ENCODE measurements at places on chromosomes 1 and 21.

- no peak for DNase-seq
These were observed 103.2 kb upstream of the RUNX3 start for GRCh38 chr1:25033030-25033827.

- DNase-seq, result no peak
These were observed 20.6 kb downstream of the C1orf141 start for GRCh38 chr1:67114162-67114561.

DNA sequence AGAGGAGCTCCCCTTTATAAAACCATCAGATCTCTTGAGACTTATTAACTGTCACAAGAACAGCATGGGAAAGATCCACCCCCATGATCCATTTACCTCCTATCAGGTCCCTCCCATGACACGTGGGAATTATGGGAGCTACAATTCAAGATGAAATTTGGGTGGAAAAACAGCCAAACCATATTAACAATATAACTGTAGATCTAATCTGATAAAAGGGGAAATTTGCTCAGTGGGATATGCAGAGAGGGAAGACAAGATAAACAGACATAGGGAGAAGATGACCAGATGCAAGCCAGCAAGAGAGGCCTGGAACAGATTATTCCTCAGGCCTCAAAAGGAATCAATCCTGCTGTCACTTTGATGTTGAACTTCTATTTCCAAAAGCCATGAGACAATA lies 841.5 kb downstream of the LRRIQ3 start:
- DNase-seq, result no peak

DNA sequence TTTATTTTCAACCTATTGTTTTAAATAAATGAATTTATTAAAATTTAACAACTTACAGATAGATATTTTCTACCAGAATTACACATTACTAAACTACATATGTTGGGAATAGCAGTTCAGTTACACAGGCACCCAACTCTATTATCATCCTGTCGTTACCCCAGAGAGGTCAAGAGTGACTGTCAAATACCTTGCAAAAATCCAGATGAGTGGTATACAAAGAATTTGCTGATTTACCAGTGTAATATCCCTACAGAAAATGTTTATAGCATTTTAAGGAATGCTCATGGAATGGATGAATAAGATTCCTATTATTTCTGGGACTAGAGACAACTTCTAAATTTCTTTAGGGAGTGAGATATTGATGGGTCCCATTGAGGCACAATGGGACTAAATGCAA lies 300.7 kb upstream of the RGS18 start:
- DNase-seq, result no peak

GRCh38 chr21:35138665-35139381 lies 89.7 kb upstream of the RUNX1 start:
- peak; percentile 89 for DNase-seq

GRCh38 chr1:30688920-30689794 lies 34.2 kb downstream of the MATN1 start:
- no peak for DNase-seq

DNA sequence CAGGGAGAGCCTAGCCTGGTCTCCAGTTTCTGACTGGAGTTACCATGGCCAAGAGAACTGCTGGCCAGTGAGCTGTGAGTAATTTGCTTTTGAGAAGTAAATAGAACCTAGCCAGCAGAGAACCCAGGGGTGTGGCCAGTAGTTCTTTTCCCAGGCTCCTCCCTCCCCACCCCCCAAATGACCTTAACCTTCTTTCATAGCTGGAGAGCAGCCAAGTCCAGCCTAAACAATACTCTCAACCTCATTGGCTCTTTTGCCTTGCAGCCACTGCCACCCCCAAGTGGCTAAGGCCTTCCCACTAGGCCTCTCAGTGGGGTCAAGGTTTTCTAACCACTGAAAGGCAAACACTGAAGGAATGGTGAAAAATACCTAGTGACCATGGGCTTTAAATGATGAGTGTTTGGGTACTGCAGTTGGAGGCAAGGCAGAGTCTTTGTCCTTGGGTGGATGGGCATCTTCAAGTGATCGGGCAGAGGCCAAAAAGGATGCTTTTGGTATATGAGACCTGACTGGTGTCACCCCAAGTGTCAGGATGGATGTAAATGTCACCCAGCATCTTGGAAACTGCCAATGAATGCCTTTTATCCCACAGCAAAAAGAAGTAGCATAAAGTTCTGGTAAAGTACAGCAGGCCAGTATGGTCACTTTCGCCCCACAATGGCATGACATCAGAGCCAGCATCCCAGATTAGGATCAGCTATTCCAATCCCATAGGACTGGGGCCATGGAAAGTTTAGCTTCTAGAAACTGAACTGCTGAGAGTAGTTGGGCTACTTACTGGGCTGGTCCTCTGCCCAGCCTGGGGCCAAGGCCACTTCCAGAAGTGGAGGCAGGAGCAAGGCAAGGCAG lies 3.5 kb upstream of the PIGV start:
- DNase-seq, result no peak

- DNase-seq, result no peak
These were observed 9.9 kb upstream of the RD3 start for GRCh38 chr1:211501711-211502400.

GRCh38 chr21:20004367-20004766 lies 993.8 kb upstream of the NCAM2 start:
- DNase-seq, result no peak

DNA sequence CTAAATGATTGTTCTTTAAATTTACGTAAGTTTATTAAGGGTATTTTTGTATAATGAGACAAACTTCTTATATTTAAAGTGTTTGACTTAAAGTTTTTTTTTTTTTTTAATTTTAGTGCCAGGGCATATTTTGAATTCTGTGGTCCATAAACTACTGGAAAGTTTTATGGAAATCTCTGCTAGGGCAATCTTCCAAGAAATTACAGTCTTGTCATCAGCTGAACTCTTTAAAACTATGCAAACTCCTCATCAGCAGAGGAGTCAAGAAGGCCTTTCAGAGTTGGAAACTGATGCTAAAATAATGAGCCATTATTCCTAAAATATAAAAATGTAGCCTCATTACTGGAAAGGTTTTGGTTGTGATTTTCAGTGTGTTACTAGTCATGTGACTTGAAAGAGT lies 1201.9 kb downstream of the BRINP3 start:
- no peak for DNase-seq

GRCh38 chr1:203170625-203171330 lies 4.8 kb downstream of the MYBPH start:
- DNase-seq, result no peak

GRCh38 chr1:30384286-30385245 lies 338.8 kb downstream of the MATN1 start:
- no peak for DNase-seq

GRCh38 chr21:16569679-16570078 lies 839.9 kb downstream of the USP25 start:
- no peak for DNase-seq

DNA sequence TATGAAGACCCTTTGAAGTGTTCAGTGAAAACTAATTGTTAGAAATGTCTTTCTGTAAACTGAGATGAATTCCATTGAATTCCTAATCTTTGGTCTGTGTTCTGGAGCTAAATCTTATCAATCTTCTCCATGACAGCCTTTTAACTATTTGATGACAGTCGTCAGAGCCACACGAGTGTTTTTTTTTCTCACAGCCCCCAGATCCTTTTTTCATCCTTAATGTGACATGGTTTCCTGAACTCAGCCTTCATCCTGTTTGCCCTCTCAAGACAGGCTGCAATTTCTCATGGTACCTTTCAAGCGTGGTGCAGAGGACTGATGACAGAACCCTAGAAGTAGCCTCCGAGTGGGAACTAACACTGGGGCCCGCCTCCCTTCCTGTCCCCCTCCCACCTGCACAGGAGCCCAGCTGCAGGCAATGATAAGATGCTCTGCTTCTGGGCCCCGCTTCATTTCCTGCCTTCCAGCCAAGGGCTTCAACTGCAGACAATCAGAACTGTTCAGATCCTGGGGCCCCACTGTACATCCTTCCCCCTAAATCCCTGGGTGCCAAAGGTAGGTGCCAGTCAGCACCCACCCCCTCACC lies 114.6 kb upstream of the VAV3 start:
- peak; percentile 96 for DNase-seq

GRCh38 chr1:9691691-9692090 lies 40.2 kb downstream of the PIK3CD start:
- DNase-seq, result no peak

GRCh38 chr1:28370239-28371009 lies 884 bp downstream of the PHACTR4 start:
- no peak for DNase-seq

GRCh38 chr1:213541641-213542040 lies 446.1 kb upstream of the PROX1 start:
- DNase-seq, result no peak

DNA sequence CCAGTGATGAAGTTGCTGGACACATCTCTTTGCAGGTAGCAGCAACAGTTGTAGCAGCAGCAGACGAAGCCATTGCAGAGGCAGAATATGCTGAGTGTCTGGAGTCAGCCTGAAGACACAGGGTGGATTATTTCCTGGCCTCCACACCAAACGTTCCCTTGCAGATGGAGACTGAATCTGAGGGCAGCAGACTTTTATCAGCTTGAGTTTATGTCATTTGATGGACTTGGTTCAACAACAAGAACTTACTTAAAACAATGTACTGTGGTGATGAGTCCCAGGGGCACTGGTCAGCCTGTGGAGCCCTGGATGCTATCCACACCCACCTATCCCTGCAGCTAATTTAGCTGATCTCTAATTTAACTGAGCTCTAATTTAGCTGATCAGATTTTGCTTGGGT lies 17.1 kb upstream of the MPZL1 start:
- no peak for DNase-seq

DNA sequence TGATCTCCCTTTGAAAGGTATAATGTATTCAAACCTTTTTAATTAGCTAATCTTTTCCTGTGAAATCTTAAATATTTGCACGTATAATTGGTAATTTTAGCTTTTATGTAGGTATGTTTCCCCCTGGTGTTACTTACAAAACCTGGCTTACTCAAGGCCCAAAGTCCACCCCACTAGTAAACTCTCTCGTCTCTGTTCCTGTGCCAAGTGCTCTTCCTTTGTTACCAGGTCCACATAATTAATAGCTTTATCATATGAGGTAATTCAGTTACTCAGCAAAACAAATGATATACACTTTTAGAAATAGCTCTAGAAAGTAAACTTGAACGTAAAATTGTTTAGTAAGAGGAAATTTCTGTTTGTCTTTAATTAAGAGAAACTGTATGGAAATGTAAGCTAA lies 36.7 kb downstream of the NFIA start:
- DNase-seq, result no peak

- DNase-seq, result no peak
These were observed 47.0 kb upstream of the WDR26 start for GRCh38 chr1:224481601-224482000.

DNA sequence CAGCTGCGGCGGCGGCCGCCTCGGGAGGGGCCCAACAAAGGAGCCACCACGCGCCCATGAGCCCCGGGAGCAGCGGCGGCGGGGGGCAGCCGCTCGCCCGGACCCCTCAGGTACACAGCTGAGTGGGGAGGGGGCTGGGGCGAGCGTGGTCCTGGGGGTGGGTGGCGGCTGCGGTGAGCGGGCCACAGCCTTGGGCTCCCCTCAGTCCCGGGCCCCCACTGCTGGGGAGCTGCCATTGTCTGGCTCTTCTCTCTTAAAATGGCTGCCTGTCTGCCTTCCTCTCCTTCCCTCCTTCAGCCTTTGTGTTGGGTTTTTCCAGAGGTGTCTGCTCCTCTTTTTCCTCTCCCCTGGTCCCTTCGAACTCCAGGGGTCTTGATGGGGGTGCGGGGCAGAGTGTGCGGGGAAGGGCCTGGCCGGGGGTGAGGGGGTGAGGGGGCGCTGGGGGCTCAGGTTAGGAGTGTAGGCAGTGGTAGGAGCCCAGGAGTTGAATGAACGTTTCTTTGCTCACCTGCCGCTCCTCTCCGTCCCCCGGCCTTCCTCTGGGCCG lies 1.7 kb downstream of the ARID1A start:
- no peak for DNase-seq

DNA sequence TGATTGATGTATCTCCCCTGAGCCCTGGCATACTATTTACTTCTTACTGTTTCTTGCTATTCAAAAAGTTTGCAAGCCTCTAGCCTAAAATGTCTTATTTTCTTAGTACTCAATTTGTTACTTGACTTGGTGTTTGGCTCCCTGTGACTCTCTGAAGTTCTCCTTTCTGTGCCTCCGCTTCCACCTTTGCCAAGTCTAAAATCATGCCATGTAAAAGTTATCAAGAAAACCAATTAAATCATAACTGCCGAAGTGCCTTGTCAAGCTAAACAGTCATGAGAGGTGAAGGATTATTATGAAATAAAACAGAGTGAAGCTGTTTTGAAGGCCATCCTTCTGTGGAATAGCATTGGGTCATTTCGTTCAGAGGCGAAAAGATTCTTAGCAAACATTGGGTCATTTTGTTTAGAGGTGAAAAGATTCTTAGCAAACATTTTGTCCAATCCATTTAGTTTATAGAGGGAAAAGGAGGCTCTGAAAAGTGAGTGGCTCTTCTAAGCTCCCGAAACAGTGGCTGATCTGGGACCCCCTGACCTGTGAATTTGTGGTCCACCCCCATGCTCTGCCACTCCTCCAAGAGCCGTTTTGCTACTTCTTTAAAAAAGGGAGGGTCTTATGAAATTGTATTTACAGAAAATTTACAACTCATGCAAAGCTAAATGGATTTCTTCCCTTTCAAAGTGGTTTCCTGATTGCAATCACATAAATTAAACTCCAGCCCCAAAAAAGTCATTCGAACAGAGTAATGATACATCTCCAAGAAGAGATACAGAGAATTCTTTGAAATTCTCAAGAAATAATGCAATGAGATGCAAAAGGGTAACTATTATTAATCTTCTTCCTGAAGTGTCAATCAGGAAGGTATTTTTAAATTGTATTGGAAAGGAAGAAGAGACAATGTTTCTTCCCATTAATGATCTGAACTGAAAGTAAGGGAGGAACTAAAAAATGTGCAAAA lies 141.4 kb downstream of the RUNX1 start:
- no peak for DNase-seq

- DNase-seq, result no peak
These were observed 3.3 kb downstream of the AHDC1 start for GRCh38 chr1:27600498-27601175.

DNA sequence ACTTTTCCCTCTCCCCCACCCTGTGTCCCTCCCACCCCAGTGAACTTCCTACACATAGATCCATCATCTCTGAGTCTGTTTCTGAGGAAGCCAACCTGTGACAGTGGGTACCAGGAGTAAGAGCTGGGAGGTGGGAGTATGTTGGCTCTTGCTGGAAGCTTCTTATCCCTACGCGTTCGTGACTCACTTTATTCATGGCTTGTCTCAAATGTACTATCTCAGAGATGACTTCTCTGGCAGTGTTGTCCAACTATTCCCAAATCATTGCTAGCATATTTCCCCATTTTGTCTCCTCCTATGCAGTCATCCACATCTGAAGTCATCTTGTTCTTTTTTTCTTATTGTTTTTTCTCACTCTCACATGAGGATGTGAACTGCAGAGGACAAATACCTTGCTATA lies 88.0 kb downstream of the HIVEP3 start:
- DNase-seq, result no peak

DNA sequence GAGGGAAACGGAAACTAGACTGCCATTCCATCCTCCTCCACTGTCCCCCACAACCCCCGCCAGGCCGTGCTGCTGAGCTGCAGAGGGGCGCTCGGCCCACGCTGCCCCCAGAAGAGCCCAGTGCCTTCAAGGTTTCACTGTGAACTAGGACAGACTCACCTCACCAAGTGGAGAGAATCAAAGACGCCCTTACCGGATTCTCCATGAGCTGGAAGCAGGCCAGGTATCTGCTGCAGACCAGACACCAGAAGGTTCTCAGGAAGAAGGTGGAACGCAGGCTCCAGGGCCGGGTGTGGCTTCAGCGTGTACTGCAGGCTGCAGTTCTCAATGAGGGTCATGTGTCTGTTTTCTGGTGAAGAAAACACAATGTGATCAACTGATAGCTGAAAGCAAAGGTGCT lies 30.6 kb downstream of the NPHP4 start:
- DNase-seq, result no peak

GRCh38 chr1:206788487-206789050 lies 16.3 kb upstream of the IL10 start:
- DNase-seq, result no peak

All from Jurkat, Clone E6-1 (cell line).